ENCODE measurements at places on chromosomes 4 and X.
A peak's percentile ranks its signal among the peaks of the same experiment; 100 is the strongest.

DNA sequence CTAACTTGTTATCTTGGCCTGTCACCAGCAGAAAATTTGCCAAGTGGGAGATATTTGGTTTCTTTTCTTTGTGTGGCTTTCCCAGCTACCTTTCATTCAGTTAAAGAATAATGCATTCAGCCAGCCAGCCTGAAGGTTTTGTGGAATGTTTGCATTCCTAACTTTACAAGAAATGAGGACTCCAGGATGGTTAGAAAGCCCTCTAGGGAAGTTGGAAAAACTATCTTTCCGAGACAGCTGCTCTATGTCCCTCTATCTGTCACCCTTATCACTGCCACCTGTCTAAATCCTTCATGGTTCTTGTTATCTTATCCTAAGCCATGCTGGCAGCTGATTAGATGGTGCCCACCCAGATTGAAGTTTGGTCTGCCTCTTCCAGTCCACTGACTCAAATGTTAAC lies 384.2 kb downstream of the SH3BGRL start:
- no peak for DNase-seq

DNA sequence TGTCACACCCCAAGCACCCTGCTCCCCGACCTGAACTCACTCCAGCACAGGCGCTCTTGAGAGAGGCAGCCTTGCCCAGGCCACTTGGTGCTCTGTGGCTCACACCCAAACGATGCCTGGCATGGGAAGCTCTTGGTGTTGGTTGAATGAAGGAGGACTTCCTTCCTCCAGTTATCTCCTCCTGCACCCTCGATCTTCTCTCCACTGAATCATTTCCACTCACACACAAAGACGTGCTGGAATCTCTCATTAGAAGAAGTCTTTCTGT lies 90.5 kb upstream of the TRIM2 start:
- DNase-seq, result peak; percentile 30

DNA sequence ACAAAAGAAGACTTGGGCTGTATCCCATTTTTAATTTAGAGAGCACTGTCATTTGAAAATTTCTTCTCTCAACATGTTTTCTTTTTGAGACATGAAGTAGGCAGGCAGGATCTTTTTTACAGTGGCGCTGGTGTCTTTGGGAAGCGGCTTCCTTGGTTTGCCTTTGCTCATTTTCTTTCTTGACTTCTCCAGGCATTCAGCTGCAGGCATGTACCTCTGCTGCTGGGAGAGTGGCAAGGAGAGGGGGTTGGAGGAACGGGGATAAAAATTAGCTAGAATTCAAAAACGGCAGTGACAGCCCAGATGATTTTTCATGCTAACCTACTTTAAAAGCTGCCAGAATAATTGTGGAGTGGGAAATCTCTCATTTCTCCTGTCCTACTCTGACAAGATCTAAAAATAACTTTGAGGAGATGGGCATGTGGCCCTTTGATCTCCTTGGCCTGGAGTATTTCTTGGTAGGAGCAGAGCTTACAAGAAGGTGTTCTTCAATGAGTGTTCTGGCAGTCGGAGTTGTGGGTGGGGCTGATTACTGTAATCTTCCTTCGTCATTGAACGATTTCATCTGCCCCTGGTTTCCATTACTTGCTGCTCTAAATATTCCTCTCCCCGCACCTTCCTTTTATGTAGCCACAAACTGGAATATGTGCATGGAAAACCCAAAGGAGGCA lies 54.8 kb downstream of the TBL1X start:
- DNase-seq, result no peak

DNA sequence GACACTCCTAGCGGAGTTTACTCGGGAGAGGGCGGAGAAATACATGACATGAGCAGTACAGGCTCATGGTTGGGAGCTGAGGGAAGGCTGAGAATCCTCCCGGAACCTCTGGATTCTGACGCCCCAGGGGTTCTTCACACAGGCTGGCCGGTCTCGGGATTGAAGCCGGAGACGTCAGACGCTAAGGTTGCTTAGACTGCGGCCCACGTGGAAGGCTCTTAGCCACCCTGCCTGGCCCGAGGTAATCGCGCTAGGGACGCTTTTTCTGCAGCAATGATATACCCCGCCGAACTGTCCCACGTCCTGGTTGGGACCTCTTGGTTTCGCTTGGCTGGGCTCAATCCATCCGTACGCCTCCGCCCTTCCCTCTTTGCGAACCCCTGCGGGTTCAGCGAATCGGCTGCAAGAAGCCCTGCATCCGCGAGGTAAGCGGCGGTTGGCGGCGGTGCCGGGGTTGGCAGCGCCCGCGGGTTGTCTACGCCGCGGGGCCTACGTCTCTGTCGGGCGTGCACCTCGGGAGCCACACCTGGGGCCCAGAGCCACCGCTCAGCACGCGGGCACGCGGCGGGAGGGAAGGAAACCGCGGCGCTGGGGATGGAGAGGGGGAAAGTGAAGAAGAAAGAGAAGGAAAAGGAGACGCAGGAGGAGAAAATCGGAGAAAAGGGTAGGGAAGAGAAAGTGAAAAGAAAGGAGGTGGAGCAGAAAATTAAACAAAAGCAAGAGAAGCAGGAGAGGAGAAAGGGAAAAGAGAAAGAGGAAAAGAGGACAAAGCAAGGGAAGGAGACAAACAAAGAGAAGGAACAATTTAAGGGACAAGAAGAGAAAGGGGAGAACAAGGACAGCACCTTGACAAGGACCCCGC lies at the start of gene ARL9:
Gene ARL9 (plus strand): TSS at position 523 of the 862 bp plus-strand sequence. CDS start 72 bp downstream, at position 595.
- DNase-seq, result peak; percentile 67

DNA sequence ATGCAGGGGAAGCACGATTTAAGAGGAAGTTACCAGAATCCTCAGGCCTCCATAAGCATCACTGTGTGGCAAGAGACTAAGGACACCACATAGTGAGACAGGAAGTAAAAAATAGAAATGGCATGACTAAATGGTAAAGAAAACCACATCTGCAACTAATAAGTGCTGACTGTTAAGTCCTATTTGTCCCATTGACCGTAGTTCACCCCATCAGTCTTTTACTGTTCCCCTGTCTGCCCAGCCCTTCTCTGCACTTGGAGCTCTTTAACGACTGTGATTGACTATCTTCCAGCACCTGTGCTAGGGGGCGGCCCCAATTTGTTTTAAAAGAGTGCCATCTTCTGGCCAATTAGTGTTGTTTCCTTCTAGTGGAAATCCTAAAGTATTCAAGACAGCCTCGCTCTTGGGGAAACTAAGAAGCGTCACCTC lies 94.2 kb downstream of the MAOA start:
- peak; percentile 48 for DNase-seq

DNA sequence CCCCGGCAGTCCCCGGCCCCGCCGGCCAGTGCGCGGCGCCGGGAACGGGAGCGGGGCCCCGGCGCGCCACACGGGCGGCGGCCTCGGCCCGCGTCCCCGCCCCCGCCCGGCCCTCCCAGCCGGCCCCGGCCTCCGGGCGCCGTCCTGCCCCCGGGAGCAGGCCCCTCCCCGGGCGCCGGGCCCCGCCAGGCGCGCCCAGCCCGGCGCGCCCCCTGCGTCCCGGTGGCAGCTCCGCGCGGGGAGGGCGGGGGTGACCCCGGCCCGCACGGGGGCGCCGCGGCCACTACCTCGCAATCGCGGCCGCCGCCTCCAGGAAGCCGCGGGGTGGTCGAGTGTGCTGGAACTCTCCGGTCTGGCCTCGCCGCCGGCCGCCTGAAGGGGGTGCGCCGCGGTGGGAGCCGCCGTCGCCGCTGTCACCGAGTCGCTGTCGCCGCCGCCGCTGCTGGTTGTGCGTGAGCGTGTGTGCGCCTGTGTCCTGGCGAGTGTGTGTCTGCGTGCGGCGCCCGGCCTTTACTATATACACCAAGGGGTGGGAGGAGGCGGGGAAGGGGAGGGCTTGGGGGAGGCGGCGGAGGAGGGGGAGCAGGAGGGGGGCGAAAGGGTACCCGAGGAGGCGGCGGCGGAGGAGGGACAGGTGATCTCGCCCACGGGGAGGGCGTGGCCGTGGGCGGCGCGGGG lies at the start of gene RAI2:
Gene RAI2 (minus strand): TSS at position 488 of the 678 bp plus-strand sequence. CDS start 59,288 bp downstream, outside the sequence.
- peak; percentile 16 for DNase-seq

DNA sequence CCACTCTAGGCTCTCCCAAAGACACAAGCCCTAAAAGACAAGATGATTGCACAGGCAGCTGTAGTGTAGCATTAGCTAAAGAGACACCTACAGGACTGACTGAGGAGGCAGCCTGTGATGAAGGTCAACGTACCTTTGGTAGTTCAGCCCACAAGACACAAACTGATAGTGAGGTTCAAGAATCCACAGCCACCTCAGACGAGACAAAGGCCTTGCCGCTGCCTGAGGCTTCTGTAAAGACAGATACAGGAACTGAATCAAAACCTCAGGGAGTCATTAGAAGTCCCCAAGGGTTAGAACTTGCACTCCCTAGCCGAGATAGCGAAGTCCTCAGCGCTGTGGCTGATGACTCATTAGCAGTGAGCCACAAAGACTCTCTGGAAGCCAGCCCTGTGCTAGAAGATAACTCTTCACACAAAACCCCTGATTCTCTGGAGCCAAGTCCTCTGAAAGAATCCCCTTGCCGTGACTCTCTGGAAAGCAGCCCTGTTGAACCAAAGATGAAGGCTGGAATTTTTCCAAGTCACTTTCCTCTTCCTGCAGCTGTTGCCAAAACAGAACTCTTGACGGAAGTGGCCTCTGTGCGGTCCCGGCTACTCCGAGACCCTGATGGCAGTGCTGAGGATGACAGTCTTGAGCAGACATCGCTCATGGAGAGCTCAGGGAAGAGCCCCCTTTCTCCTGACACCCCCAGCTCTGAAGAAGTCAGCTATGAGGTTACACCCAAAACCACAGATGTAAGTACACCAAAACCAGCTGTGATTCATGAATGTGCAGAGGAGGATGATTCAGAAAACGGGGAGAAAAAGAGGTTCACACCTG lies 306.3 kb downstream of the ANK2 start:
- DNase-seq, result peak; percentile 88

DNA sequence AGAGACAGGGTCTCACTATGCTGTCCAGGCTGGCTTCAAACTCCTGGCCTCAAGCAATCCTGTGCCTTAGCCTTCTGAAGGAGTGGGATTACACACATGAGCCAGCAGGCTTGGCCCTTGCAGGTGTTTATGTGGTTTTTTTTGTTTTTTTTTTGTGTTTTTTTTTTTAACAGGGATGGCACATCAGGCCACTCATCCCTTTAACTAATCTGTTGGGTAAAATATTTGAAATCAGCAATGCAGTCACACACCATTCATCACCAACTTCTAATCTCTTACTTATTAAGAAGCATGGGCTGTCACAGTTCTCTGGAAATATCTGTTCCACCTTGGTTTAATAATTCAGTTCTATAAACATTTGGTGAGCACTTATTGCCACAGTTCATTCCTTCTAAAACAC lies 12.3 kb downstream of the CCDC160 start:
- no peak for DNase-seq

- DNase-seq, result no peak
Observed at GRCh38 chr4:155564086-155564485, 102.6 kb upstream of the GUCY1A1 start.

- DNase-seq, result no peak
Observed at GRCh38 chr4:11805842-11806241, 377.1 kb upstream of the HS3ST1 start.

GRCh38 chr4:87339440-87339839 lies 16.8 kb upstream of the HSD17B13 start:
- DNase-seq, result no peak

DNA sequence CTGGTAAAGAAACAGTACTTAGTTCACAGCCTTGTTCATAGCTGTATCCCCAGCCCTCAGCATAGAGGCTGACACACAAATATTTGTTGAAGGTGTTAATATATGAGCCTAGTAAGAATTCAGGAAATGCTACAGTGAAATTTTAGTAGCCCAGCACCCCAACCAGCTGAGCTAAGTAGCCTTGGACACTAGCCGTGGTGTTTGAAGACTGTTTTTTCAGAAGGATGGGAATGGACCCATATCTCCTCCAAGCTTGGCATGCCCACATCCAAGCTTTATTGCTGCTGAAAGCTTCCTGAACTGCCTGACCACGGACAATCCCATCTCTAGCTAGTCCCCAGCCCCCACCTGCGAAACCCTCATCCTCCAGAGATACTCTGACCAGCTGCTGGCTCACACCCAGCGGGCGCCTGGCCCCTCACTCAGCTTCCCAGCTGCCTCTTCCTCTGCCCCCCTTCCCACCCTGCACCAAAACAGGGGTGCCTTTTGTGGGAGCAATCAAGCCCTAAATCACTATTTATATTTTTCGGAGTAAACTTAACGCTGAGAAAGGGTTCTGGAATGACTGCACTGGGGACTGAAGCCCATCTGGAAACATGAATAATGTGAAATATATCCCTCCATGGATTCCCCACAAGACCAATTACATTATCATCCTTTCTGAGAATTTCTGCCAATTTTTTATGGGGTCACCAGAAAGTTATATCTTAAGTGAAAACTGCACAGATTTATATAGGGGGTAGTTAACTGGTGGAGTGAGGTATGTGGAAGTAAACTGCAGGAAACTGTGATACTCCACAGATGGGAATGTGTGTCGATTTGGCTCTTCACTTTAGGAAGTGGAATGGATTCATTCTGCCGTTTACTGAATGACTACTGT lies 41.1 kb upstream of the CBR4 start:
- no peak for DNase-seq

DNA sequence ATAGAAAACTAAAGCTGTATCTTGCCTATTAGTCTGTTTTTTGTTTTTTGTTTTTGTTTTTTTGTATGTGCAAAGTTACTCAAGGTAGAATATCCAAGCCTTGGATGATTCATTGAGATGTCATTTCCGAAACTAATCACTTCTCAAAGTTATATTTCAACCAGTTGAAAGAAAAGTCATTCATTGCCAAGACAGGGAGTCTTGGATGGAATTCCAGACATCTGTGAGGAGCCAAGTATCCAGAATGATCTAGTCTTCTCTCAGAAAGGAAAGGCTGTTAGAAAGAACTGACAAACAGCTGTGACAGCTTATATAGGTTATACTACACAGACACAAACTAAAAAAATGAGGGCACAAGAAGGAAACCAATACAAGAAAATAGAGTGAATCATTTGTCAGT lies 141.1 kb upstream of the NDST3 start:
- DNase-seq, result no peak

DNA sequence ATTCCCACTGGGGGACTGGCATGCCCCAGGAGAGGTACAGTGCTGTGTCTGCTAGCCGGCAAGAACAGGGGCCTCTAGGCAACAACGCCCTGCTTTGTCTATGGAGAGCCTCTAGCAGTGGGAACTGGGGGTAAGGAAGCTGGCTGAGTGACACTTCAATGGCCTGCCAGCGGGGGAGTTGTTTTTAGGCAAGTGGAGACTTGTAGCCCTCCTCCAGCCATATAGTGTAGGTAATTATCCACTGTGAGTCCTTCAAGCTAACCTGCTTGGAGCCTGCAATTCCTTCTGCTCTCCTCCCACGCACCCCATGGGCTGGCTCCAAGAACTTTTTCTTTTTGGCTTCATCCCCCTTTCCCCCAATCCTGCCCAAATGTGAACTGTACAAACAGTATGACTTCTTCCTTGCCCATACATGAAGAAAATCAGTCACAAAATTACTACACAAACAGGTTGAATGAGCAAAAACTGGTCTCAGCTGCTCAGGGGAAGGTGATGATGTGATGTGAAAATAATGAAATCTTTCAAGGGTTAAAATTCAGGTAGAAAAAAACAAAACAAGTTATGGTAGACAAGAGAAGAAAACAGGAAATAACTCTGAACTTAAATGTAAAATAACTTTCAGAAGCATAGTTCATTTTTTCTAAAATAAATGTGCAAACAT lies 33.1 kb downstream of the LEF1 start:
- DNase-seq, result peak; percentile 39

GRCh38 chr4:128305942-128306341 lies 18.3 kb upstream of the PGRMC2 start:
- DNase-seq, result no peak
